ENCODE measurements at places on chromosomes 7 and 10.

GRCh38 chr7:108629651-108630400 is 60.2 kb downstream of the DNAJB9 start:
- DNase-seq, result no peak

GRCh38 chr7:95687759-95688343 is 84.5 kb upstream of the DYNC1I1 start:
- DNase-seq, result no peak

- DNase-seq, result no peak
These were observed 186.7 kb downstream of the PCLO start for GRCh38 chr7:82975811-82976468.

GRCh38 chr7:140059273-140060242 is 3.2 kb downstream of the PARP12 start:
- DNase-seq, result peak; percentile 67

DNA sequence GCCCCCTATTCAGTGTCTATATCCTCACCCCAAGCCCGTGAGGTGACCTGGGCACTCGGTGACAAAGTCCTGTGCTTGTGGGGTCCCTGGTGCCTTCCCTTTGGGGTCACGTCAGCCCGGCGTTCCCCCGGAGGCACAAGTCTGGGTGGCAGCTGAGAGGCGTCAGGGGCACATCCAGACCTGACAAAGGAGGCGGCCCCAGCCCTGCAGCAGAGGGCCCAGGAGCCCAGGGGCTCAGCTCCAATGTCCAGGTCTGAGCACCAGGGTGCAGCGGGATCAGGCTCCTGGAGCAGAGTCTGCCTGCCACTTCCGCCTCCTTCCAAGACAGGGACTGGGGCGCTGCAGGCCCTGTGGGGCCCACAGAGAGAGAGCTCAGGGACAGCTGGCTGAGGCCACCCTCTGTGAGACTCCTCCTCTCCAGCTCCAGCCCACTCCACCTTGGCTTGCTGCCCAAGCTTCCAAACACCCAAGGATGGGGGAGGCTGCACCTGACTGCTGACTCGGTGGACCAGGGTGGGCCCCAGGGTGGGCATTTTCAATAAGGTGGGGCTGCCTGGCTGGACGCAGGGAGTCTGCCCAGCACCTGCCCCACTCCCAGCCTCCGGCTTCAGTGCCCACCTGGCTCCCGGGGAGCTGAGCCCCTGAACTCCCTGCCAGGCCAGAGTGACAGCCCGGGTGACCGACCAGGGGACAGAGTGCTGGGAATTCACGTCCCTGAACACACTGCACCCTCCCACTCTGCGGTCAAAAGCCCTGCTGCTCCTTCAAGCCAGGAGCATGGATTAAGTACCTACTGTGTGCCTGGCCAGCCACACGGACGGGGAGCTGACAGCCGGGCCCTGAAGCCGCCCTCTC is 1.0 kb upstream of the KNDC1 start:
- no peak for DNase-seq

DNA sequence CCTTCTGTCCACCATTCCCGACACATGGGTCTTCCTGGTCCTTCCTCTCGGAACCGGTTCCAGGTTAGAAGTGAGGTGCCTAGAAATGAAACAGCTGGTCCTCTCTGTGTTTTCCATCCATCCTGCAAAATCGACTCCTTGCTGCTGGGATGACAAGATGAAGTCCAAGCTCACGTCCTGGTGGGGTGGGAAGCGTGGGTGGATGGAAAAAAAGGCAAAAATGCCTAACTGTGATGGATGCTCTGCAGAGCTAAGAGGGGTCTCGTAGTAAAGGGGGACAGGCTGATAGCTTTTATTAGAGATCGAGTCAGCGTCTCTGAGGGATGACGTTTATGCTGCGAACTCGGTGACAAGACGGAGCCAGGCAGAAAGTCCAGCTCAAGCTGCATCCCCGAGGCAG is 14.1 kb downstream of the CALML5 start:
- no peak for DNase-seq

GRCh38 chr7:23462846-23463245 is 7.4 kb downstream of the IGF2BP3 start:
- DNase-seq, result no peak

DNA sequence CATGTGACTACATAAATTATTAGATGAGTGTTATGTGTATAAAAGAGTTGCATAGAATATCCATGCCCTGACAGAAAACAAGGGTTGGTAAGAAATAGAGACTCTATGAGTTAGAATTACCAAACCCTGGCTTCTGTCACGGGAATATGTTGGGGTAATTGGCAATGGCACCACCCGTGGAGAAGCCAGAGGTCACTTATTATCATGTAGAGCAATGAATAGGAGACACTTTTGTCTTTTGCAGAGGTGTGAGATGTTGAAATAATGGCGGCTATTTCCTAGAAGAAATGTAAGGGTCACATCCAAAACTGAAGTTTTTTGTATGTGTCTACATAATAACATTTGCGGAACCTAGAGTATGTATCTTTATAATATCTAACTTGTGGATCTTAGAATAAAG is 35.3 kb downstream of the ABCB5 start:
- no peak for DNase-seq

- no peak for DNase-seq
These were observed 198.1 kb upstream of the NFE2L3 start for GRCh38 chr7:25953859-25954258.

DNA sequence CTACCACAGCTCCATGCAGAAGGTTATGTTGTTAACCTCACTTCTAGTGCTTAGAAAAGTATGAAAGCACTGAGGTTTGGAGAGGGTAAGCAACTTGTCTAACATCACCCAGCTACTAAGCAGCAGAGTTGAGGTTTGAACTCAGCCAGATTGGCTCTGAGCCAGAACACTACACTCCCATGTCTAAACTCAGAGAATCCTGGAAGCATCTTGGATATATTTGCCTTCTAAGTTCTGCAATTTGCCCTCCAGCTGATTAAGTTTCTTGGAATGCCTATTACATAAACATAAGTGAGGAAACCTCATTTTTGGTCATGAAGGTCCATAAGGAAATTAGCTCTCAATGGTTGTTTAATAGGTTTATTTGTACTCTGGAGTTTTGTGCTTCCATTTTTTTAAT is 78.1 kb upstream of the PHYHIPL start:
- DNase-seq, result peak; percentile 71
